ENCODE measurements at places on chromosomes 2 and 18. TPM values are rescaled to one million over a fixed set of nuclear protein-coding genes. Genes with fewer than 3 reads are reported as not detected.

Gene RESP18
- total RNA-seq: not detected

DNA sequence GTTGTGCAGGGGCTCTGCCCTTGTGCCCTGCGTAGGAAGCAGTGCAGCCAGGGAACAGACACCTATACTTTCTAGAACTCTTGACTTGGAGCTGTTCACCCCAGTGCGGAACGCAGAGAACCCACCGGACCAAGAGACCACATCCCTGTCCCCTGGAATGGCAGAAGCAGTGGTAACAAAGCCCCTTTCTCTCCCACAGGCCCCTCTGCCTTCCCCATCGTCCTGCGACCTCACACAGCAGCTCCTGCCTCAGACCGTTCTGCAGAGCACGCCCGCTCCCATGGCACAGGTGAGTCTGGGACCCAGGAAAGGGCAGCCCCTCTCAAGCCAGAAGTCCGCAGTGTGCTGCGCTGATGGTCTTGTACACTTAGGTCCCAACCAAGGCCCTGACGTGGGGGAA is 24.6 kb upstream of the RPL31 start:
- H3K36me3 ChIP-seq: no peaks in the 10 kb centered on the region
- no peak overlapping the region for H3K4me3 ChIP-seq
- no peak overlapping the region for H3K27ac ChIP-seq

- peaks cover 11% of the 10 kb centered on the region for H3K4me1 ChIP-seq
- no peaks in the 10 kb centered on the region for H3K36me3 ChIP-seq
- H3K27ac ChIP-seq: no peak overlapping the region
These were observed 97.2 kb downstream of the SEPTIN10 start for GRCh38 chr2:109516445-109517117.

DNA sequence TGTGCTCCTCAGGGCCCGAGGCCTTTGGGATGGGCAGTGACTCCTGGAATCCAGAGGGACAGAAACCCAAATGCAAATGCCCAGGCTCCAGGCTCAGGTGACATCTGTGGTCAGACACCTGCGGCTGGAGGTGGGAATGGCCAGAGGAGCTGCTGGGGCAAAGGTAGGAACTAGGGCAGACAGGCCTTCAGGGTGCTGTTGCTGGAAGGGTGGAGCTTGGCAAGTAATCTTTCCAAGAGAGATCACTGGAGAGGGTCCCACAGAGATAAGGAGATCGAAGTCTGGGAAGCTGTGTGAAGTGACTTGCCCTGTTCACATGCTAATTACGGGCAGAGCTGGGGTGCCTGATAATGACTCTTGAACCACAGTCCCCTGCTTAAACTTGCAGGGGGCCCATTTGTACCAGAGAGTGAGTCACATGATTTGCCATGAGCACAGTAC is 82.4 kb downstream of the ACAA2 start:
- no peak overlapping the region for H3K27ac ChIP-seq
- H3K27me3 ChIP-seq: peaks cover 9% of the 10 kb centered on the region
- DNase-seq: no peak
- H3K36me3 ChIP-seq: no peaks in the 10 kb centered on the region

GRCh38 chr2:44642123-44642857 is 280.5 kb downstream of the CAMKMT start:
- H3K4me3 ChIP-seq: no peak overlapping the region
- no peaks in the 10 kb centered on the region for H3K4me1 ChIP-seq
- no peaks in the 10 kb centered on the region for H3K36me3 ChIP-seq
- no peak for DNase-seq
- no peak overlapping the region for H3K27ac ChIP-seq

DNA sequence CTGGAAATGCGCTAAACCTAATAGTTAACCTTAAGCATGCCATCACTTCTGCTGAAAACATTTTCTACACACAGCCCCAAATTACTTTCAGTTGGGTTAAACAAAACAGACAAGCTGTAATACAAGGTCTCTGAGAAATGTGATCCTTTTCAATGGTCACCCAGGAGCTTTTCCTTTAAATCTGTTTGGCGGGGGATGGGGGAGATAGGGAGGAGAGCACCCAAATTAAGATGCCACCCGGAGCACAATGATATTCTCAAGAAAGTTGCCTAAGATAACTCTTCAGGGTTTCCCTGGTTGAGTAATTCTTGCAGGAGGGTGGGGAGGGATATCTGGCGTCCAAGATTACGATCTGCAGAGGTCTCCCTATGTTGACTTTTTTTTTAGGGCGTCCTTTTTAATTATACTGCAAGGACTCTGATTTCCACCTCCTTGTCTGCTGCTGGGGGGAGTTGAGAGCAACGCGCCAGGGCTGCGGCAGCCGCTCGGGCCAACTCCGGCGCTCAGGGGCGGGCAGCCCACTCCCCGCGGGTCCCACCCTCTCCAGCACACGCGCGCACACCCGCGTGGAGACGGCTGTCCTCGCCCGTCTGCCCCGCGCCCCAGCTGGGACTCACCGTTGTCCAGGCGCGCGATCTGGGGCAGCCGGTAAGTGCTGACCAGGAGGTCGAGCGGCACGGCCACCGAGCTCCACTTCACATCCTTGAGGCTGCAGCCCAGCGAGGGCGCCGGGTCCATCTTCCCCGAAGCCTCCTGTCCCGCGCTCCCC is 807 bp downstream of the GAREM1 start:
- H3K4me1 ChIP-seq: peaks cover 20% of the 10 kb centered on the region
- H3K27me3 ChIP-seq: peaks cover 11% of the 10 kb centered on the region
- DNase-seq: no peak
- peak overlapping the region; percentile 58 for H3K4me3 ChIP-seq
- no peak overlapping the region for H3K27ac ChIP-seq

- H3K4me3 ChIP-seq: no peak overlapping the region
- no peak for DNase-seq
- no peak overlapping the region for H3K27ac ChIP-seq
- no peaks in the 10 kb centered on the region for H3K27me3 ChIP-seq
- H3K36me3 ChIP-seq: no peaks in the 10 kb centered on the region
- H3K4me1 ChIP-seq: peaks cover 37% of the 10 kb centered on the region
These were observed 8.7 kb downstream of the CEP68 start for GRCh38 chr2:65064728-65065552.
